RWPE1 (cell line): ENCODE measurements at places on chromosomes 4 and X.
A peak's percentile ranks its signal among the peaks of the same experiment; 100 is the strongest.

DNA sequence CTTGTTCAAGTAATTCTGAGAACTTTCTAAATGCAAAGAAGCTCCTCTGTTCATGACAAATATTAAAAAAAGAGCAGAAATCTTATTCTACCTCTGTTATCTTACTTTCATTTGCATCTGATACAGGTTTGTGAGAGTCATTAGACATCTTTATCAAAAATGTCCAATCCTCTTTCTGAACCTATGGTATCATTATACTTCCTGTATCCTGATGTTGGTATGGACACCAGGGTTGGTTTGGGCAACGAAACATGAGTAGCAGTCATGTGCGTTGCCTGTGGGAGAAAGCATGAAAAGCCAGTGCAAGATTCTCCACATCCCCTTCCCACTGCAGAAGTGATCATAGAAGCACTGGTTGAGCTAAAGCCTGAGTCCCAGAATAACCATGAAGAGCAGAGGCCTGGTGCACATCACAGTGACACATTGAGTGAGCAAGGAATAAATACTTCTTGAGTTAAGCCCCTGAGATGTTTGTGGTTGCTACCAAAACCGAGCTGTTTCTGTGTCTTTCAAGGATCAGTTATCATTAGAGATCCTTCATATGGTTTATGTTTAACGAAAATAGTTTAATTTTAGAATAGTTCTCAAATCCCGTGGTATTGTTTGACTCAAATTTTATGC, 197.2 kb downstream of the BANK1 start:
- no peak for DNase-seq

GRCh38 chrX:48958635-48959094, 1.3 kb upstream of the OTUD5 start:
- no peak for DNase-seq

DNA sequence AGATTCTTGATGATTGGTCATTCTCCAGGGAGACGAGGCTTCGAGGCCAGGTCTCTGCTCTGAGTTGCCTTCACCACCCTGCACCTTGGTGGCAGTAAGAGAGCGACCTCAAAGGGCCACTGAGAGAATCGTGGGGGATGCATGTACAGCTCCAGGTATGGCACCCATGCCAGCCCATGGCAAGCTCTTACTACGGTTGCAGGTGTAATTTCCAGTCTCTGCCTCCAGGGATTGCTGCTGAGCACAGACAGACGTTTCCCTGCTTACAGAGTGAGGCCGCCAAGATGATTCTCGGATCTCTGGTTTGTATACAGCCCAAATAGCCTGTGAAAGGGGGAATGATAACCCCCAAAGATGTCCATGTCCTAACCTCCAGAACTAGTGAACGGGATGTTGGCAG, 16.3 kb upstream of the DRD5 start:
- DNase-seq: no peak

DNA sequence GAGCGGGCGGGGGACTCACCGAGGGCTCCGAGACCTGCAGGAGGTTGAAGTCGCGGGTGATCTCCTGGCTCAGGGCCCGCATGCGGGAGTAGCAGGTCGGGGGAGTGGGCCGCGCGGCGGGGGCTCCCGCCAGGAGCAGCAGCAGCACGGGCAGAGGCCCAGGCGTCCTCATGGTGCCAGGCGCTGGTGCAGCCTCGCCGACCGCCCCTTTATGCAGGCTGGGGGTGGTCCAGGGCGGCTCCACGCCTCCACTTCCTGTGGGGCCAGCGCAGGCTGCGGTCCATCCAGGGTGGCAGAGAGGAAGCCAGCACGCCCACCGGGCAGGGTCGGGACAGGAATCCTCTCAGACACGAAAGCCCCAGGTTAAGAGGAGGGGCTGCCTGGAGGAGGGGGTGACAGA, at the start of gene CYTL1:
CYTL1 (minus strand) TSS at position 185 of the 400 bp plus-strand sequence; CDS start at position 172, 13 bp downstream.
- DNase-seq: no peak

DNA sequence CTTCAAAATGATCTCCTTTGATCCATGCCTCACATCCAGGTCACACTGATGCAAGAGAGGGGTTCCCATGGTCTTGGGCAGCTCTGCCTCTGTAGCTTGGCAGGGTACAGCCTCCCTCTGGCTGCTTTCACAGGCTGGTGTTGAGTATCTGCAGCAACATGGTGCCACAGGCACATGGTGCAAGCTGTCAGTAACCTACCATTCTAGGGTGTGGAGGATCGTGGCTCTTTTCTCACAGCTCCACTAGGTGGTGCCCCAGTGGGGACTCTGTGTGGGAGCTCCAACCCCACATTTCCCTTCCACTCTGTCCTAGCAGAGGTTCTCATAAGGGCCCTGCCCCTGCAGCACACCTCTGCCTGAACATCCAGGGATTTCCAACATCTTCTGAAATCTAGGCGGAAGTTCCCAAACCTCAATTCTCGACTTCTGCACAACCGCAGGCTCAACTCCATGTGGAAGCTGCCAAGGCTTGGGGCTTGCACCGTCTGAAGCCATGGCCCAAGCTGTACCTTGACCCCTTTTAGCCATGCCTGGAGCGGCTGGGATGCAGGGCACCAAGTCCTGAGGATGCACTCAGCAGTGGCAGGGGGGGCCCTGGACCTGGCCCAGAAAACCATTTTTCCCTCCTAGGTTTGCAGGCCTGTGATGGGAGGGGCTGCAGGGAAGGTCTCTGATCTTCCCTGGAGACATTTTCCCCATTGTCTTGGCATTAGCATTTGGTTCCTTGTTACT, 137.8 kb upstream of the NUDT6 start:
- no peak for DNase-seq

DNA sequence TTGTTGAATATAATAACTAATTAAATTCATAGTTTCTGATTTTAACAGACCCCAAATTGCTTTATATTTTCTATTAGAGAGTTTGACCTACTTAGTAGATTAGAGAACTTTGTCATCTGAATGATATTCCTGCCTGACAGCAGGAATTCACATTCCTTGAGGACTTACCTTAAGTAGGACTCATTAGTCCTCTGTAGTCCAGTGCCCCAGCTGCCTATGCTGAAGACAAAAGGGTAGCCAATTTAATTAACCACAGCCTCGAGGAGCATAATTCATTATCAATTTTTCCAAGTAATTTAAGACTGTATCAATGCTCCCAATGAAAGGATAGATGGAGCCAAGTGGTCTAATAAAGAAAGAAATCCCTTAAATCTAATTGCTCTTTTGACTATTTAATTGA, 1405.0 kb upstream of the IGFBP7 start:
- DNase-seq: no peak

- no peak for DNase-seq
Observed at GRCh38 chr4:5112333-5113095, 61.2 kb downstream of the STK32B start.

DNA sequence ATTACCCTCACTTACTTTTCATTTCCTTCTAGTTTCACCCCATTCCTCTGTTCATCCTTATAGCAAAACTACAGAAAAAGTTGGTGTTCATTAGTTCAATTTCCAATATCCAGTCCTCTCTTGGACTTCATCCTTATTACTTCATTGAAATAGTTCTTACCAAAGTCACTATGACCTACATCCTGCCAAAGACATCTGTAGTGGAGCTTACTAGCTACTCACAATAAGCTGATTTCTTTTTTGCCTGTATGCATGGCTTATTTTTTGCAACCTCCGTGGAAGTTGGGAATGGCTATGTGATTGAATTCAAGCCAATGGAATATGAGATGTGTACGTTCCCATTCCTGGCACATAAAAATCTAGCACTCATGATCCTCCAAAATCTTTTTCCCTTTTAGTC, 4.6 kb upstream of the CDKL2 start:
- DNase-seq: no peak

DNA sequence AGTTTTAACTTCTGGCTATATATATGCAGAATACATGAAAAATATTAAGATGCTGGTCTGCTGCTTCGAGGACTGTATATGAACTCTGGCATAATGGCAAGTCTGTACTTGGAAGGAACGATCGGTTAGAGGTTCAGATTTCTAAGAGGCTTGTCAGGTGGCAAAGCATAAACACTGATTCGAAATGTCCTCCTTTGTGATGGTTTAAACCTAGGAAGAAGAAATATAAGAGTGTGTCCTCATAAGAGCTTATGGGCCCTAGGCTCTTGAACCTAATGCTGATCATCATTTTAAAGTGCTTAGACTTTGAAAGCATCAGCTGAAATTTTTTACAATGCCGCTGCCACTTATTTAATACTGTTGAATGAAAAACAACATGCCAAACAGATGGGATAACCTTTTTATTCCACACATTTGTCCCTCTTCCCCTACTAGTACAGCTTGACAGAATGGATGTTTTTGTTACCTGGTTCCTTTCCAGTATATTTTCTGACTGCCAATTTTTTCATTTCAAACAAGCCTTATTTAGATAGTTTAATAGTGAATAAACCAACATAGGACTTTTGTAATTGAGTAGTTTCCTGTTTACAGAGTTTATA, 8.8 kb downstream of the SPRY1 start:
- no peak for DNase-seq

DNA sequence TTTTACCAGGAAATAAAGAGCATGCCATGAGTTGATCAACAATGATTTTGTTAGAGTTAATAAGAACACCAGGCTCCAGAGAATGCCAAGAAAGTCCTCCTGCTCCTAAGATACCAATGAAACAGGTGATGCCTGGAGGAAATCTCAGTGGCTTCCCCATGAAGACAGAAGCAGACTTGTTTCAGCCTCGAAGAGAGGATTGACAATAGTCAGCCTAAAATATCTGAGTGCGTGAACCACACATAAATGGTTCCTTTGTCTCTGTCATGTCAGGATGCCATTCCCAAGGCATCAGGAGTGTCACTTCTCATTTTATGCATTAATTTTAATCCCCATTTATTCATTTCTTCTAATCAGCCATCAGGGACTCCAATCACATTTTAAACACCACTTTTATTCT, 69.6 kb downstream of the PHOX2B start:
- no peak for DNase-seq

GRCh38 chrX:140274811-140275525, 229.9 kb downstream of the SOX3 start:
- peak; percentile 31 for DNase-seq

- no peak for DNase-seq
Observed at GRCh38 chr4:65358914-65359313, 311.4 kb downstream of the EPHA5 start.

DNA sequence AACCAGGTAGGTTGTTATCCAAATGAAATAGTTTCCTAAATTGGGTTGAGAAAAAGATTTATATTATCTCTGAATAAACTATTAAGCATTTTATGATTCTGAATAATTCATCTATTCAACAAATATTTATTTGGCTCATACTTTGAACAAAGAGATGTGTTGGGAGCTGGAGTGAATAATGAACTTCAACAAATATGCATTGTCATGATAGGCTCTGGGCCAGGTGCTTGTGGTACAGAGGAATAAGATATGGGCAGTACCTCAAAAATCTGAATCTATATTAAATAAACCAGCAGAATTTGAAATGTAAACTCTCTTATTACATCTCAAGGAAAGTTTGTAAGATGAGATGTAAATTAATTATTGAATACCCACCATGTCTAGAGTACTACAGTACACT, 75.7 kb upstream of the DCLK2 start:
- DNase-seq: no peak

DNA sequence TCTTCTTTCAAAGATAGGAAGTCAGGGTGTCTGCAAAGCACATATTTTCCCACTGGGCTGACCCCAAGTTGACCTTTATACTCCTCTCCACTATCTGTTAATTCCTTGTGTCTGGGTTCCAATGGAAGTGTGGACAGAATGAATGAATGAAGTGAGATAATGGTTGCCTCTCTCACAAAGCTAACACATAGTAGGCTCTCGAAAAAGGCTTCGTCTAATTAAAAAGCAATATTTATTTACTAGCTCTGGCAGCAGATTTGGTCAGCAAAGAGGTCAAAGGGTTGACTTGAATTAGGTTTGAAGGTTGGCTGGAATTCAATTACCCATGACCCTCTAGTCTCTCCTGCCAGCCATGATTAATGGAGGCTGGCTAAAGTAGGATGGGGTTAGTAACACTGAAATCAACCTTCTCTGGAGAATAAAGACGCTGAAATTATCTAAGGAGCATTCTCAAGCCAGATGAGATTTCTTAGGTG, 280.3 kb upstream of the KLF3 start:
- DNase-seq: no peak

- no peak for DNase-seq
Observed at GRCh38 chrX:87337267-87337666, 180.3 kb upstream of the KLHL4 start.

- no peak for DNase-seq
Observed at GRCh38 chr4:61896634-61897033, 696.5 kb downstream of the ADGRL3 start.

GRCh38 chr4:126604268-126604867, 1028.4 kb upstream of the INTU start:
- DNase-seq: peak; percentile 44

GRCh38 chrX:123964156-123964834, 2.8 kb downstream of the STAG2 start:
- DNase-seq: no peak

- DNase-seq: no peak
Observed at GRCh38 chrX:68677998-68678397, 30.5 kb downstream of the STARD8 start.

GRCh38 chr4:113618205-113618604, 143.3 kb downstream of the CAMK2D start:
- DNase-seq: no peak

DNA sequence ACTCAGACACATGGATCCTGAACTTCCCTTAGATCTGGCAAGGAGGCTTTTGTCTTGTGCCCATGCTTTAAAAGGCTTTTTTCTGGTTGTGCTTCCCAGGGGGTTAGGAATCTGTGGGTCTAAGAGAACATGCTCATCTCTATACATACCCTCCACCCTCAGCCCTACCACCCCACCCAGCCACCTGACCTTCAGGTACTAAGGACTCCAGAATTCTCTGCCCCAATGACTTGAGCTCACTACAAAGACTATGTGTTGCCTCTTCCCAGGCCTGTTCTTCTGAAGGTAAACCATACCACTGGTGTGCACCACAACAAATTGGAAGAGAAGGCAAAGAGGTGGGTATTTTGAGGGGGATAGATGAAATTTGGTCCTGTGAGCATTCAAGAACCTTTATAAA, 167.3 kb upstream of the ETNPPL start:
- no peak for DNase-seq

DNA sequence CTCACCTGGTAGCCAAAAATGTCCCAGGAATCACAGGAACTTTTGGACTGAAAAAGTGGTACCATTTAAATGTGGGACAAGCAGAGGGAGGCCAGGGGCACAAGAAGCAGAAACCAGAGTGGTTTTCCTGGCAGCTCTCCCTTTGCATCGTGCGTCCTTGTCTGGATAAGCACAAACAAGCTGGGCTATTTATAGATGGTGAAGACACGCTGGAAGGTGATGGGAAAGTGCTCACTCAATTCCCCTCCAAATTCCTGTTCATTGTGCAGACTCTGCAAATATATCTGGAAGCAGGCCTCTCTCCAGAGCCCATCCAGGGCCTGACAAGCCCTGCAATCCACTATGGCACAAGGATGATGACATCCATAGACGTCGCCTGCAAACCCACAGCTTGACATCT, 63.6 kb upstream of the MAP3K15 start:
- no peak for DNase-seq

DNA sequence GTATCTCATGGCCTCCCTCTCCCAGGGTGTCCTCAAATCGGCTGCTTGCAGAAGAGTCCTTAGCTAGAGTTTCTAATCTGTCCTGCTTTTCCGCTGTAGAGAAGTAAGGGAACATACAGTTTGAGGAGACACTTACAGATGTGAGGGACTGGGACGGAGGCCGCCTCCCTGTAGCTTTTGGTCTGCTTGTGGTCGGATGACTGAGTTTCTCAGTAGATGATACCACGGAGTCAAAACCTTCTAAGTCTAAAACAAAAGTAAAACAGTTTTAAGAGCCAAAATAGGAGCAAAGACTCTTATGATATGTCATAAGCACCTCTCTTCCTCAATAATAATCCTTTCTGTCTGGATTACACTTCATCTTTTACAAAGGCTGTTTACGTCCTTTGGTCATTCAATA, 34.5 kb upstream of the MAP3K15 start:
- no peak for DNase-seq

- peak; percentile 21 for DNase-seq
Observed at GRCh38 chrX:40474205-40474626, 106.6 kb upstream of the ATP6AP2 start.
